Uterus (tissue), 4 donors: ENCODE measurements at places on chromosomes 3 and 15. TPM values are rescaled to one million over a fixed set of nuclear protein-coding genes. Genes with fewer than 3 reads are reported as not detected.

Gene GP9
- not detected for total RNA-seq

DNA sequence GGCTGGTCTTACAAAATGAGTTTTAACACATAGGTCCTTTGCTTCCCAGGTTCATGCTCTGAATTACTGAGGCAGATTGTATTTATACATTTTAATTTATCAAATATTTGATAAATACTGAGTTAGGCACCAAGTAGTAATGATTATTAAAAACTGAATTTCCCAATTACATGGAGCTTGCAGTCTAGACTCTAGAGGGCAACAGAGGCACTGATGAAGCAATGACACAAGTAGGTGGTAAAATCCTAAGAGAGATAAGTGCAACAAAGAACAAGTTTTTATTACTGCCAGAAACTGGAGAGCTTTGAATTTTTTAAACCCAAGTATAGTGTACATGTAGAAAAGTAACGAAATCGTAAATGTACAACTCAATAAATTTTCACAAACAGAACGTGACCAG is 406.2 kb upstream of the RARB start:
- no peak for DNase-seq

DNA sequence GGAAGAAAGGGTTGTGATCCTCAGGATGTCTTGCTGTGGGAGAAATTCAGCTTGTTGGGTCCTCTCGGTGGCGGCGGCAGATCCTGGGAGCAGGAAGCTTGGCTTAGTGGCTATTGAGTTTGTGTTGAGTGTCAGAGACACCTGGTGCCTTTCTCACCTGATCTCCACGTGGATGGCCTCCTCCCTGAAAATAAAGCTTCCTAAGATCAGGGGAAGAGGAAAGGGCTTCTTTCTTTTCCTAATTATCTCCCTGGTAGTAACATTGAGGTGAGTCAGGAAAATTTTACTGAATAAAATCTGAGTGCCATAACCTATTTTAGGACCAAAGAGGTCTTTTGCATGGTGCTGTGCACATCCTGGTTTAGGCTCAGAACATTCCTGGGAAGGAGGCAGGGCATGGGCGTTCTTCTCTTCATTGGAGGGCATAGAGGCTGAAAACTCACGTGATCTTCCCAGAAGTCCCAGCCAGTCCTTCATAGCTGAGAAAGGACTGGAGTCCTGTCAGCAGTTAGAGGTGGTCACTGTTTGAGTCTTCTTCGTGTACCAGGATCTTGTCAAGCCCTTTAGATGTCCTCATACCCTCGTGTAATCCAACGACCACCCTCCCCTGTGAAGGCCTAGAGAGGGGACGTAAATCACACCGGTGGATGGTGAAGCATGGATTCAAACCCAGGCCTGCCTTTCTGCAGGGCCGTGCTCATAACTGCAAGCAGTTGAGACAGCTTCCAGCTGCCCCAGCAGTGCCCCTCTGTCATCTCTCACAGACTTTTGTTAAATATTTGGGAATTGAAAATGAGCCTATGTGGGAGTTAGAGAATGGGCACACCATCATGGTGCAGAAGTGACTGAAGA is 1.1 kb downstream of the CMTM8 start:
- no peak for DNase-seq

Gene CPEB1
- total RNA-seq, result 14.1 TPM

DNA sequence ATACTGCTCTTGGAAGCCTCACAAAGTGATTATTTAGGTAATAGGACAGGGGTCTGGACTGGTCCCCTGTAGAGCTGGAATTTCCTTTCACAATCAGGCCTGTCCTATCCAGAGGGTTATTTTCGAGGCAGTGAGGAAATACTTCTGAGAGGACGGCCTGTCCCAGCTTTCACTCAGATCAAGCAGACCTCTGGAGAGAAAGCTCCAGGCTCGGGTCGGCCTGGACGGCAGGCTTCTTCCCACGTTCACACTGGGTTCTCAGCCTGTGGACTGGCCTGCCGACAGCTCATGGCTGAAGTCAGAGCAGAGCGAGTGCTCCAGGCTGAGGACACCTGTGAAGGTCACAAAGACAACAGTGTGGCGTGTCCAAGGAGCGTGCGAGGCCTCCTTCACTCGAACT is 405.3 kb downstream of the VPS13C start:
- DNase-seq, result peak; percentile 85

Gene ISL2
- not detected for total RNA-seq

Gene RYR3
- total RNA-seq, result 36.6 TPM

GRCh38 chr3:124780761-124781475 is 50.7 kb downstream of the UMPS start:
- DNase-seq, result peak; percentile 74

DNA sequence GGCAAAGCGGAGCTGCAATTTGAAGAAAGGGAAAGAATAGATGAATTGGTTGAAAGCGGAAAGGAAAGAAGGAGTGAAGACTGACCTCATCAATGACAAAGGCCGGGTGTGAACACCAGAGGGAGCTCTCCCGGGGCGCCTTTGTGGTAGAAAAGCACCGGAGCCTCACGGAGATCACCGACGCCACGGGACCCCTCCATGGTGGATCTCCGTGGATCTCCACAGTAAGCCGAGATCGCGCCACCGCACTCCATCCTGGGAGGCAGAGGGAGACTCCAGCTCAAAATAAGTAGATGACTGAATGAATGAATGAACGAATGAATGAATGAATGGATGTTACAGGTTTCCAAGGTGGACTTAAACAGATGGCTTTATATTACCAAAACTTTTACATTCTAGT is 25.0 kb downstream of the GPR160 start:
- DNase-seq, result no peak

Gene CLSTN2
- 32.2 TPM for total RNA-seq

DNA sequence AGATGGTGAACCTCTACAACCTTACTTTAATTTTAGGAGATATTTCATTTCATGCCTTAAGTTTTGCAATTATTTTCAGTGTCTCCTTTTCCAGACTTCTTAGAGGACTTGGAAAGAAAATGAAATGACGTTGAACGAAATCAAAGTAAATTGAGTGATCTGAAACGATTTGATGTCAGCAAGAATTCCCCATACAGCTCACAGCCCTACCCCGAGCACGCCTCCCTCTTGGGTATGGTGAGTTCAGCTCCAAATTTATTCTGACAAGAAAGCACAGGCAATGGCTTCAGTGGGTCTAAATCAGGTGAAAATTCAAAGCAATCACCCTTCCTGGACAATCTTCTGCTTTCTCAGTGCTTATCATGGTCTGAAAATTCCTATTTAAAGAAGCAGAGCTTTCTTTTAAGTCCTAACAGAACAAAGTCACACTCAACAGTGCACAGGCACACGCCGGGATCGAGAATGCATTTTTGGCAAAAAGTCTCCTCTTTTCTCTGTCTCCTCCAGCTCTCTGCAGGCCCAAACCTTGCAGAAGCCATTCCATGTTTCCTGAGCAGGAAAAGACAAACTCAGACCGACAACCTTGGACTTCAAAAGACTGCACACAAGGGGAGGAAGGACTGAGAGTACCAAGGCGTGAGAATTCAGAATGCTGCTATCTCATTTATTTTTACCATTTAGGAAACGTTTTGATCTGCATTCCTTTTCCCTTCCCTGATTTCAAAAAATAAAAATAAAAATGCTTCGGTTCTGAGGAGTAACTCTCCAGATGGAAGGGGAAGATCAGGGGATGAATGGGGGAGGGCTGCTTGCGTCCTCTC is 72.0 kb downstream of the CCNL1 start:
- no peak for DNase-seq

DNA sequence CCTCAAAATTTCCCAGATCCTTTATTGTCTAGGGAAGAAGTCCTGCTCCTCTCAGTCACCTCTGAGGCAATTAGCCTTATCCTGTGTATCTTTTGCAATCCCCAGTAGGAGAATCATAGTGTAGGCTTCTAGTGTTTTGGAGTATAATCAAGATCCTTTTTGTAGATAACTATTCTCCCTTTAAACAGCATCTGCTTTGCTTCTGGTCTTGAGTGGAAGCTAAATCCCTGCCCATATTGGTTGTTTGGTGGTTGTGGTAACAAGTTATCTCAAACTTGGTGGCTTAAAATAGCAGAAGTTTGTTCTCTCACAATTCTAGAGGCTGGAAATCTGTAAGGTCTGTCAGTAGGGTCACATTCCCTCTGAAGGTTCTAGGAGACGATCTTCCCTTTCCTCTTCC is 217.5 kb upstream of the RASGRP1 start:
- no peak for DNase-seq
